ENCODE measurements at places on chromosomes 4 and X.

DNA sequence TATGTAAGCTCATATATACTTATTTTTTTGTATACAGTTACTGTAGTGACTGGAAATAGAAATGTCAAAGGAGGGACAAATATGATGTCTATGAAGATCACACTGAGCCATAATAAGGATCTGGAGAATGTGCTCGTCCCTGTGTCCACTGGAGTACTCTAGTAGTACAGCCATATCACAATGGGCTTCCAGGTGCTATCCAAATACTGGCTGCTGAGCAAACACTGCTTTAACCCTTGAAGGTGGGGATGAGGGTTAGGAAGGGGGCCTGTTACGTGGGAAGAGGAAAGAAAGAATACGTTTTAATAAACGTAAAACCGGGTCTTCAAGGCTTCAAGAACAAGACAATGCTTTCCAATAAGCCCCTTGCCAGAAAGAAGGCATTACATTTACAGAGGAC lies 29.8 kb upstream of the TMEM150C start:
- no peak for DNase-seq

DNA sequence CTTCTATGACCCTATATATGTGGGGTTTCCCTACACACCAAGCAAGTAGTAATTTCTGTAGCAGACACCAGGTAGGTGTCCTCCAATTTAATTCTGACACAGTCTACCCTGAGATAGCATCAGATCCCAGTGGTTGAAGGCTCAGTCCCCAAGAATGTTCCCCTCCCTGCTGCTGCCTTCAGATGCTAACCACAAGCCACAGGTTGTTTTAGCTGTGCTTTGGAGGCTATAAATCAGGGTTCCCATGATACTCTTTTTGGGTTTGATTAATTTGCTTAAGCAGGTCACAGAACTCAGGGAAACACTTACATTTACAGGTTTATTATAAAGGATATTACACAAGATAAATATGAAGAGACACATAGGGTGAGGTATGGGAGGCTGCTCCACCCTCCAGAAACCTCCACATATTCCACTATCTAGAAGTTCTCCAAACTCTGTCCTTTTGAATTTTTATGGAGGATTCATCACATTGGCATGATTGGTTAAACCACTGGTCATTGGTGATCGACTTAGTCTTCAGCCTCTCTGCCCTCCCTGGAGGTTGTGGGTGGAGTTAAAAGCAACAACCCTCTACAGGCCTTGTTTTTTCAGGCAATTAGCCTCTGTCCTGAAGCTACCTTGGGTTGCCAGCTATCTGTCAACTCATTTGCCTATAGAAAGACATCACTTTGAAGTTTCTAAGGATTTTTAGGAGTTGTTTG lies 50.8 kb downstream of the GRIA2 start:
- DNase-seq = peak; percentile 7

DNA sequence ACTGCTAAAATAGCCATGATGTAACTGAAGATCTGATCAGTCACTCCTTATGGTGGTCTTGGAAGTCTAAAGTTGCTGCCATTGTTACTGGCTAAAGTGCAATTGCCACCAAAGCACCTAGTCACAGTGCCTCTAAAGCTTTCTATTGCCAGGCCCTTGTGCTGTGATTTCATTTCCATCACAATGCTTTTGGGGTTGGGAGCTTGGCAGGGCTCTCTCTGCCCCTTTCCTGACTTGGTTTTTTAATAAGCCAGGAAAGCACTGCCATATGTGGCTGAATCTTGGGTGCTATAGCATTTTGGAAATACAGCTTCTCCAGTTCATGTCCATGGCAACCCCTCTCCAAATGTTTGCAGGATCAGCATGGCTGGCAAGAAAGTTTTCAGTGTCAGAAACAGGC lies 1712.4 kb upstream of the TENM3 start:
- no peak for DNase-seq

- no peak for DNase-seq
Observed at GRCh38 chr4:7624396-7624980, 189.8 kb upstream of the PSAPL1 start.

- no peak for DNase-seq
Observed at GRCh38 chr4:6776920-6777635, 5.4 kb upstream of the KIAA0232 start.

- no peak for DNase-seq
Observed at GRCh38 chrX:55486736-55487135, 2.9 kb downstream of the USP51 start.

DNA sequence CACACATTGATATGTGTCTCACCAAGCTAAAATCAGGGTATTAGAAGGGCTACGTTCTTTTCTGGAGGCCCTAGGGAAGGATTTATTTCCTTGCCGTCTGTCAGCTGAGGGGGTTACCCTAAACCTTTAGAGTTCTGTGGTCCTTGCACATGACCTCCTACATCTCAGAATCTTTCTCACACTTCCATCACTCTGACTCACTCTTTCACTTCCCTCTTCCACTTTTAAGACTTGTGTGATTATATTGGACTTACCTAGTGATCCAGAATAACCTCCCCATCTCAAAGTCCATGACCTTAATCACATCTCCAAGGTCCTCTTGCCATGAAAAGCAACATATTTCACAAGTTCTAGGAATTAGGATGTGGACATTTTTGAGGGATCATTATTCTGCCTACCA lies 53.6 kb upstream of the FUNDC1 start:
- no peak for DNase-seq

- peak; percentile 61 for DNase-seq
Observed at GRCh38 chr4:4386736-4387392, at the start of gene NSG1. NSG1 (plus strand) TSS chr4:4387102; CDS start chr4:4387630, 528 bp downstream.

DNA sequence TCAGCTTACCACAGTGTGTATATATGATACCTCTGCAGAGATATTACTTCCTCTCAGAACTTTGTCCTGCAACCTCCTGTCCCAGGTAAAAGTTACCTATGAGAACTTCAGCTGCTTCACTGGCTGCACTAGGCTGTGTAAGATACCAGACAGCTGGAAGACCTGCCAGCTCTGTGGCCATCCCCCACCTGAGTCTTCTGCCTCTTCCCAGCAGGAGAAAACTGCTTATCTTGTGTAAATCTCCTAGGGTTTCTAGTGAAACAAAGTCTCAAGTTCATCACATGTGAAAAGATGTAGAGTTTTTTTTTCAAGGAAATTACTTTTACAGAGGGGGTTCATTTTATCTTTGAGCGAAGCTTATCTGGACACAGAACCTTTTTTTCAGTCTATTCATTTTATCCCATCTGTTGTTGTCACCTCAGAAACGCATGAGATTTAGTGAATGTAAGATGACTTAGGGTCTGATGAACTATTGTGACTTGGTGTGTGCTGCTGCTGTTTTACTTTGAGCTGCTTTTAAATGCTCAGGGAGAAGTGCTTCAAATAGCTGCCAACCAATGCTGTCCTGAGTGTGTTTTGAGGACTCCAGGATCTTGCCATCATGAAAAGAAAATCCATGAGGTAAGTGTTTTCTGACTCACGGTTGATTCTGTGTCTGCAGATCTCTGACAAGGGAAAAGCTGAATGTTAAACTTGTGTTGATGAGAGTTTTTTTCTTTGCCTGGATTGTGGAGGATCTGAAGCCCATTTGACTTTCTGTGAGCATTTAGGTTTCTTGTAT lies 187.8 kb downstream of the FRAS1 start:
- DNase-seq = peak; percentile 18

DNA sequence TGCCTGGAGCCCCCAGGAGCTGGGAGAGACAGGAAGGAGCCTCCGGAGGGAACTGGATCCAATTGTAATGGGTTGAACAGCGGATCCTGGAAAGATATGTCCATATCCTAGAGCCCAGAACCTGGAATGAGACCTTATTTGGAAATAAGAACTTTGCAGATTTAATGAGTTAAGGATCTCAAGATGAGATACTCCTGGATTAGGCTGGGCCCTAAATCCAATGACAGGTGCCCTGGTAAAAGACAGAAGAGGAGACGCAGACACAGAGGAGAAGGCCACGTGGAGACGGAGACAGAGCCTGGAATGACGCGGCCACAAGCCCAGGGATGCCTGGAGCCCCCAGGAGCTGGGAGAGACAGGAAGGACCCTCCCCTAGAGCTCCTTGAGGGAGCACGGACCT lies 34.1 kb downstream of the P2RY8 start:
- no peak for DNase-seq

GRCh38 chr4:96149894-96150293 lies 310.0 kb downstream of the PDHA2 start:
- DNase-seq = no peak

DNA sequence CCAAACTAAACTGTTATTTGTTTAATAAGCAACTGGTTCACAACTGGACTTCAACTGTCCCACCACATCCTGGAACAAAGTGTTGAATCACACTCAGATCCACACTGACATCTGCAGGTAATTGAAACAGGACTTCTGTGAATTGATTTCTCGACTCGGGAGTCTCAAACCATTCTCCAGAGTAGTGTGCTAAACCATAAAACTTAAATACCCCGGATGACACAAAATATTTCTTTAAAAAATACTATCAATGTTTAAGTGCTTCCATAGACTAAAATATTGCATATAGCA lies 95.4 kb upstream of the PLAC1 start:
- DNase-seq = peak; percentile 31

GRCh38 chr4:18213576-18214198 lies 192.1 kb upstream of the LCORL start:
- DNase-seq = no peak

- no peak for DNase-seq
Observed at GRCh38 chrX:10828036-10828435, 207.7 kb upstream of the MID1 start.

DNA sequence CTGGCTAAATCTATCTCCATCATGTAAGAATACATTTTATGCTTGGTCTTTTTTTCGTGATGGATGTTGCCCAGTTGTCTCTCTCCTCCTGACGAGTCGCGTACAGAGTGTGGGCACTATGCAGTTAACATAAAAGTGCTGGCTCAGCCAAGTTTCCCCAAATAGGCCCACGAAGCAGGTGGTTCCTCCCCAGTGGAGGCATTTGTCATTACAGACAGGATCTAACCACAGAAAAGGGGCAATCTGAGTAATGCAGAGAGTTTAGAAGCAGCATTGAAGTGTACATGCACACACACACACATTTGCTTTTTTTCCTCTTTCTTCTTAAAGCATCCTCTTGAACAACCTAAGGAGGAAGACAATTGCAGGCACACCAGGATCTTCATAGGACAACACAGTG lies 188.7 kb upstream of the VCX start:
- no peak for DNase-seq

DNA sequence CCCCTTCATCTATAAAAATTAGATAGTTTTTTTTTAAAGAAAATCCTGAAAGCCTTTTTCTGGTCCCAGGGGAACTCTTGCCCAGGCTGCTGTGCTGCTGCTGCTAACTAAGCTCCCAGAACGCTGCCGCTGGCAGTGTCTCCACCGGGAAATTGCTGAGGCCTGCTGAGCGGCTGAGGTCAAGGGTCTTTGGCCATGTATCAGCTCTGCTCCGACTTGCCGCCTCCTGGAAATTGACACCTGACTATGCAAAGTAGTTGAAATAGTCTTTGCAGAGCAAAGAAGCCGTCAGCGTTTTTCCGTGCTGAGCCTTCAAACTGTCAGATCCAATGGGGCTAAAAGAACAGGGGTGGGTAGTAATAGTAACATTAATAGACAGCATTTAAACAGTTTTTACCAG lies 839 bp downstream of the QDPR start:
- DNase-seq = peak; percentile 33

DNA sequence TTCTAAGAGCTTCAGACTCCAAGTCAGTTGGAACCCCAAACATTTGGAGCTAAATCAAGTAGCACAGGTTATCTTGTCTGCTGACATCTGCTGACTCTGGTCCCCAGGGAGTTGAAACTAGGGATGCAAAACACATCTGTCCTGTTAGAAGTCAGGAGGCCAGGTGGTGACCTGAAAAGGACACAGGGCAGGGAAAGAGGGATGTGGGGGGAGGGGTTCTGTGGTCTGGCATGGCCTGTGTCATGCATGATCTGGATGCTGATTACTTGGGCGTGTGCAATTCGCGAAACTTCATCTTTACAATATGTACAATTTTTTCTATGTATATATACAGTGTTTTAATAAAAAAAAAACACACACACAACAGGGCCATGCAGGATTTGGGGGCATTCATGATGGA lies 55.3 kb downstream of the FHDC1 start:
- no peak for DNase-seq

All from AG20443 (cell line).